GM12878 (cell line): ENCODE measurements at places on chromosomes 13 and 19.
A peak's percentile ranks its signal among the peaks of the same experiment; 100 is the strongest.

- no peak for DNase-seq
These were observed 22.4 kb downstream of the ZNF71 start for GRCh38 chr19:56617531-56617930.

DNA sequence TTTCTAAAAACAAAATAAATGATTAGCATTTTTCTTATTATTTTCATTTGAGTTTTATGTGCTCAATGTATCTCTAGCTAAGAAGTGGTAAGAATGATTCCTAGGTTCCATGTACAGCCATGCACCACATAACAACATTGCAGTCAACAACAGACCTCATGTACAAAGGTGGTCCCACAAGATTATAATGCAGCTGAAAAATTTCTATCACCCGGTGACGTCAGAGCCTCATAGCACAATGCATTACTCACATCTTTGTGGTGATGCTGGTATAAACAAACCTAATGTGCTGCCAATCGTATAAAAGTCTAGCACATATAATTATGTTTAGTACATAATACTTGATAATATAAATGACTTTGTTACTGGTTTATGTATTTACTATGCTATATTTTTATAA is 120.5 kb downstream of the SLC7A1 start:
- no peak for DNase-seq

DNA sequence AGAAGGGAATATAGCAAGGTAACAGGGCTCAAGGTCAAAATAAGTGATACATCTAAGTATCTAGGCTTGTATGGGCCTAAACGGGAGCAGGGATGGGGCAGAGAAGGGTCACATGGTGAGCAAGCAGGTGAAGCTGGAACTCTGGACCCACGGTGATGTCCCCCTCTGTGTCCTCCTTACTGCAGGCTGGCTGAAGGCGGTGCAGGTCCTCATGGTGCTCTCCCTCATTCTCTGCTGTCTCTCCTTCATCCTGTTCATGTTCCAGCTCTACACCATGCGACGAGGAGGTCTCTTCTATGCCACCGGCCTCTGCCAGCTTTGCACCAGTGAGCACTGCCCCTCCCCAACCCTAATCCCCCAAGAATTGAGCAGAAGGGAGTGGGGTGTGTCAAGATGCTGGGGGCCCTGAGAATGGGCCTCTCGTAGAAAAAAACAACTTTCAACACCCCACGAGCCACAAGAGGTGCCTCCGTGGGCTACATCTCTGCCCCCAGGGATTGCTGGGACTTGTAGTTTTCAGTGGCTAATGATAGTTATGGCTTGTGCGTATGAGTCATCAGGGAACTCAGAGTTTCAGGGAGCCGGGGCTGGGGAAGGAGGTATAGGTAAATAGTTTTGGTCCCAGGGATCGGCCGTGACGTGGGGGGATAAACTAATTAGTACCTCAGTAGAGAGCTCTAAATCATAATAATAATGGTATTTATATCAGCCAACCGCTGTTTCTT is 4.0 kb downstream of the EMP3 start:
- DNase-seq, result peak; percentile 42

GRCh38 chr19:42879613-42880012 is at the start of gene PSG1:
Gene PSG1, minus strand, starts transcription at chr19:42879713. Its CDS starts 132 bp downstream, at chr19:42879581.
- no peak for DNase-seq

DNA sequence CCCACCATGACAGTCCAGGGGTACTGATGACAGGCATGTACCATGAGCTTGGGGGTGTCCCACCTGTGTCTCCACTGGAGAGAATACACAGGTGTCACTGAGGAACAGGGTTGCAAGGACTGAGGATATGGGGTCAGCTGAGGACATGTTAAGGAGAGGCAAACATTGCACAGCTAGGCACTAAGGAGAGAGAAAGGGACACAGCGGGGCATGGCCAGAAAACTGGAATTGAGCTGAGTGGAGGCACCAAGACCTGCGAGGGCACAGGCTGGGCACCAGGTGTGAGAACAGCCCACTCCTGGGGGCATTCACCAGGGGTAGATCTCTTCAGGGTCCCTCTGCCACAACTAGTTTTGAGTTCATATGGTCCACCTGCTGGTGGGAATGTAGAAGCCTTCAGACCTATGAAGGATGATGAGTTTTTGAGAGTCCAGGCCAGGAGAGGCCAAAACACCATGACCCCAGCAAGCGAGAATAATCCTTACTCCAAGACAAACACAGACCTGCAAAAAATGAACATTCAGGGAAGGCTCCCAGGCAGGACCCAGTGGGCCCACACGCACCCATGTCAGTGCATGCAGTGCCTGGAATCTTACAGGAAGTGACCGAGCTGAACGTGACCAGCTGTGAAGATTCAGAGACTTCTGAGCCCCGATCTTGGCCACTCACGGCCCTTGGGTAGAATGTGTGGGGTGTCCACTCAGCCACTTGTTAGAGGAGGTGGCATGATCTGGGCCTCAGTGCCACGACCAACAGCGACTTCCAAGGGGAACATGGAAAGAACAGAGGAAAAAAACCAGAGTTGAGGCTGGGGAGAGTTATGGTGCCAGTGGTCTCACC is 1.4 kb upstream of the ZNF584 start:
- no peak for DNase-seq
